ENCODE measurements at places on chromosomes 11 and 22. TPM values are rescaled to one million over a fixed set of nuclear protein-coding genes. Genes with fewer than 3 reads are reported as not detected.

DNA sequence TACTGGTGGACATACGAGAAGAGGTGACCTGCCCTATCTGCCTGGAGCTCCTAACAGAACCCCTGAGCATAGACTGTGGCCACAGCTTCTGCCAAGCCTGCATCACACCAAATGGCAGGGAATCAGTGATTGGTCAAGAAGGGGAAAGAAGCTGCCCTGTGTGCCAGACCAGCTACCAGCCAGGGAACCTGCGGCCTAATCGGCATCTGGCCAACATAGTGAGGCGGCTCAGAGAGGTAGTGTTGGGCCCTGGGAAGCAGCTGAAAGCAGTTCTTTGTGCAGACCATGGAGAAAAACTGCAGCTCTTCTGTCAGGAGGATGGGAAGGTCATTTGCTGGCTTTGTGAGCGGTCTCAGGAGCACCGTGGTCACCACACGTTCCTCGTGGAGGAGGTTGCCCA lies 6.9 kb downstream of the TRIM6 start:
- DNase-seq: no peak

DNA sequence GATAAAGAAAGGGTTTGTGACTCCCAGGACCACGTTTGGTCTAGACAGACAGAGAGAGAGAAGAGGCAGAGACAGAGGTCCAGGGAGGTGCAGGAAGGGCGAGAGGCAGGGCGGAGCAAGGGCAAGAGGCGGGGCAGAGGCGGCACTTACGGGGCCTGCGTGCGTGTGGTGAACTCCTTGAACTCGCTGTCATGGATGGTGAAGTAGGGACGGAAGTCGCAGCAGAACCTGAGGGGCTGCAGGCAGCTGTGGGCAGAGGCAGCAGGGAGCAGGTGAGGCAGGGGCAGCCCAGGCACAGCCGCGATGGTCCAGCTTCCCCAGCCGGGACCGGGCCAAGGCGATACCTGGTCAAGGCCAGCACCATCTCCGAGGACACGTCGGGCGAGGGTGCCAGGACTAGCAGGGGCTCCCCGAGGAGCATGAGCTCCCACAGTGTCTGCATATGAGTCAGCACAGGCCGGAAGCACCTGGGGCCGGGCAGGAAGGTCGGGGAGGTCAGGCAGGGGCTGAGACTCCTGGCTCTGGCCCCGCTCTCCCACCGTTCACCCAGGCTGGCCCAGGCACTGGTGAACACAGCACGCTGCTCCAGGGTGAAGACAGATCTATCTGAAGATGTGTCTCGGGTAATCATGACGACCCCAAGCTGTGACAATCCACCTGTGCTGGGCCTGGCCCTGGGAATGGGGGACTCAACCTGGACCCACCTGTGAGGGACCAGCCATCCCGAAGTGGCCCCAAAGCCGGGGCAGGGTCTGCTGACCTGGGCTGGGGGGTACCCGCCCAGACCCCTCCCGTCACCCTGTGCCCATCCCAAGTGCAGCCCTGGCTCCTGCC lies 7.2 kb upstream of the PLXNB2 start:
- DNase-seq: no peak

GRCh38 chr11:7020183-7020917 lies at the start of the genes NLRP14 and ZNF214:
NLRP14 (plus strand) TSS chr11:7020479; CDS start chr11:7038587, 18,108 bp downstream.
ZNF214 (minus strand) TSS chr11:7020346; CDS start chr11:7002835, 17,511 bp downstream.
- peak; percentile 95 for DNase-seq

DNA sequence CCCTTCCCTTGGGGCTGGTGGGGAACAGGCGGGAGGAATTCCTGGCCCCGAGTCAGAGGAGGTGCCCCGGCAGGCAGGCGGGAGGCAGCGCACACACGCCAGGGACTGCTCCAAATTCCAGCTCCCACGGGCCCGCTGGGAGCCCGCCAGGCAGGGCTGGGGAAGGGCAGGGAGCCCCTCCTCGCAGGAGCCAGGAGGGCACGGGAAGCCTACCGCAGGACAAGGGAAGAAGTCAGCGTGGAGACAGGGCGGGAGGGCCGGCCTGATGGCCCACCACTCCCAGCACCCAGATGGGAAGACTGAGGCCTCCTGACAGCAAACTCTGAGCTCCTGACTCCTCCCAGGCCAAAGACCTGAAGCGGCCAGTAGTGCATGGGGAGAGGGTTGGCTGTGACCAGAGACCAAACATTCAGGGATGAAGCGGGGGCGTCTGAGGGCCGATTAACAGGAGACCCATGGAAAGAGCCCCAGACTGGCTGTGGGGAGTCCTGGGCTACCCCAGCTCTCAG lies 22.4 kb downstream of the RPL3 start:
- no peak for DNase-seq

DNA sequence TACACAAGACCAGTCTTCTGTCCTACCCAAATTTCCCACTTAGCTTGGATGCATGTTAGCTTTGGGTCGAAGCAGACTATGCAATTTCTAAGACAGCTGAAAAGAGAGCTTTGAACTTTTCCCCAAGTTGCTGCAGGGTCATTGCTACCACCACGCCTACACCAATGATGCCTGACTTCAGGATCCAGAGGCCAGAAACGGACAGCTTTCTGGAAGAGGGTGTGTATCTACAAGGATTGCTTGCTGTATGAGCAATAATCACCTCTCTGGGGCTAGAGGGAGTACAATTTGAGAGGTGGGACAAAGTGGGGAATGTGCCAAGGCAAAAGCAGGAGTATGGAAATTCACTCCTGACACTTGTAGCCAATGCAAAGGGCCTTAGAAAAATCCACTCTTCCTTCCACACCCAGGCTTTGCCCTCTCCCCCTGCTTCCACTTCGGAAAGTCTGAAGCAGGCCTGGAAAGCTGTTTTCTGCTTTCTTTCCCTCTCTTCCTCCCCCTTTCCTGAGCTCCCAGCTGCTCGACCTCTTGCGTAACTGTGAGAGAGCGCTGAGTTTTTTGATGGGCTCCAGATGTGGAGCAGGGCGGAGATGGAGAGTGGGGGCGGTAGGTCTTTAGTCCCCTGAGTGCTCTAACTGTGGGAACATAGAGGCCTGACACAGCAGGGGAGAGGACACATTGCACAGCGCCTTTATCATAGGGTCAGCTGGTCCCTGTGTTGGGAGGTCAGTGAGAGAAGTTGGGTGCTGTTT lies 2.1 kb upstream of the PHLDB1 start:
- DNase-seq: no peak

DNA sequence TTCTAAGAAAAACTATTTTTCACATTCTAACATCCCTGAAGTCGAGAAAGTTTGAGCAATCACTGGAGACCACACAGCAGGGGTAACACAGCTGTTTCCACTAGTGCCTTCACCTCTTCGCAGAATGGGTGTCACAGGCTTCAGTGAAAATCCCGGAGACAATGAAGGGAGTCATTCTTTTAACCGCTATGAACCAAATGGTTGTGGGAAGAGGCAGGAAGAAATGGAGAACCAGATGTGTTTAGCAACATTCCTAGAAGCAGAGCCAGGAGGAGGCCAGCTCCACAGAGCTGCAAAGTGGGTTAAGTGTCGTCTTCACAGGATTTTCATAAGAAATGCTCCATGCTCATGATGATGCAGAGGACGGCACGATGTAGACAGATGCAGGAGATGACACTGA lies 221.1 kb downstream of the LARGE1 start:
- DNase-seq: no peak

- DNase-seq: no peak
Measured at GRCh38 chr22:20853236-20853660, 5.4 kb downstream of the PI4KA start.

DNA sequence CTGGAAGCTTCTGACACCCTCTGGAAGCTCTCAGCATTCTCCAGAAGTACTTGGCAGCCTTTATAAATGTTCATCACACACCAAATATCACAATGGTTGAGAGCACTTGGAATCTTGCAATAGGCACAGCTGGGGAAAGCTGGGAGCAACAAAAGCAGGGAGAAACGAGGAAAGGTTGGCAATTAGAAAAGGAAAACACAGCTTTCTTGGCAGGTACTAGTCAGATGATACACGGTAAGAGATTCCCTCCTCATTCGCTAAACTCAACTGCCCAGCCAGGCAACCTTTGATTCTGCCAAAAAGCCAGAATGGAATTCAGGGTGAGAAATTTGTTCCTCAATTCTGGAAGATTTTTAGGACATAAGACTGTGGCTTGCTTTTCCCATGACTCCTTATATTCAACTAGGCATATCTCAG lies 576.9 kb upstream of the ANO5 start:
- no peak for DNase-seq

- DNase-seq: no peak
Measured at GRCh38 chr22:48493733-48494132, 1333.9 kb downstream of the BRD1 start.

- no peak for DNase-seq
Measured at GRCh38 chr11:110479108-110480101, 49.7 kb downstream of the FDX1 start.

DNA sequence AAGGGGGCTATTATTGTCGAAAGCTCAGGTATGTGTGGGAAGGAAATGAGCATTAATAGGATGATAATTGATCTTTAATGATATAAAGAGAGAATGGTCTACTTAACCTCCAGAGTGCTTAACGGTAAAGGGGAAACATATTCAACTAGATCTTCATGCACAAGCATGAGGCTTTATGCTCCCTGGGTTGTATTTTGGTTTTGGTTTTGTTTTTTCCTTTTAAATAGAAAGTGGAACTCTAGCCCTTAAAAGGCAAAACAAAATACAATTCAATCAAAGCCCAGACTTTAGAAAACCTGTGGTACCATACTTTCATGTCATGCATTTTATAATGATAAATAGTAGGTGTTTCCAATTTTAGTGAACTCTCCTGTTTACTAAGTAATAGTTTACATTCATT lies 622.7 kb downstream of the METTL15 start:
- DNase-seq: no peak

GRCh38 chr11:58837707-58838388 lies 6.7 kb downstream of the GLYATL2 start:
- DNase-seq: no peak

DNA sequence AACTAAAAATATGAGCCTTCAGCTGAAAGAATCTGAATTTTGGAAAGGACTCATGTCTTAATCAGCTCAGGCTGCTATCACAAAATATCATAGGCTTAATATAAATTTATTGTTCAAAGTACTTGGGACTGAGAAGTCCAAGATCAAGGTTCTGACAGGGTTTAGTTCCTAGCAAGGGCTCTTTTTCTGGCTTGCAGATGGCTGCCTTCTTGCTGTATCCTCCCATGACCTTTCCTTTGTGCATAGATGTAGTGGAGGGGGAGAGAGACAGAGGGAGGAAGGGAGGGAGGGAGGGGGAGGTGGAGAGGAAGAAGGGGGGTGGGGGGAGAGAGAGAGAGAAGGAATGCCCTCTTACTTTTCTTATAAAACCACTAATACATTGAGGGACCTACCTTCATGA lies 306.8 kb upstream of the DDI1 start:
- DNase-seq: no peak

- DNase-seq: no peak
Measured at GRCh38 chr11:134727204-134727603, 315.2 kb upstream of the B3GAT1 start.

DNA sequence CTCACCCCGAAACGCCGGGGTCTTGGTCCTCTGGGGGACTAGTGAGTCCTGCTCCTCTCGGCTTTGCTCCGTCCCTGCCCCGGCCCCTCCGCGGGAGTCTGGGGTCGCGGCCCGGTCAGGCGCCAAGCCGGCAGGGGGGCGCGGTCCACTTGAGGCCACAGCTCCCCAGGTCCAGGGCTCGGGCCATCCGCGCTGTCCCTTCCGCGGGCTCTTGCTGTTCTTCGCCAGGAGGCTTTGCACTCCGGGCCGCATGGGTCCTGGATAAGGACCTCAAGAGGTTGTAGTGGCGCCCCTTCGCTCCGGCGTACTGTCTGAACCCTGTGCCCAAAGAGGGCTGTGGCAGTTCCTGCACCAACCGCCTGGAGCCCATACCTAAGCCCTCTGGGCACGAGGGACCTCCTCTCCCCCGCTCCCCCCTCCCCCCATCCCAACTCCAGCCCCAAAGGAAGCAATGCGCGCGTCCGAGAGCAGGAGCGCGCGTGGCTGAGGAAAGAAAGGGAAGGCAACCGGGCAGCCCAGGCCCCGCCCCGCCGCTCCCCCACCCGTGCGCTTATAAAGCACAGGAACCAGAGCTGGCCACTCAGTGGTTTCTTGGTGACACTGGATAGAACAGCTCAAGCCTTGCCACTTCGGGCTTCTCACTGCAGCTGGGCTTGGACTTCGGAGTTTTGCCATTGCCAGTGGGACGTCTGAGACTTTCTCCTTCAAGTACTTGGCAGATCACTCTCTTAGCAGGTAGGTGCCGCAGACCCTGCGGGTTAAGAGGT lies at the start of gene ADM:
Gene ADM, plus strand, starts transcription at position 579 of the 767 bp plus-strand sequence. CDS start 628 bp downstream, outside the sequence.
- no peak for DNase-seq

DNA sequence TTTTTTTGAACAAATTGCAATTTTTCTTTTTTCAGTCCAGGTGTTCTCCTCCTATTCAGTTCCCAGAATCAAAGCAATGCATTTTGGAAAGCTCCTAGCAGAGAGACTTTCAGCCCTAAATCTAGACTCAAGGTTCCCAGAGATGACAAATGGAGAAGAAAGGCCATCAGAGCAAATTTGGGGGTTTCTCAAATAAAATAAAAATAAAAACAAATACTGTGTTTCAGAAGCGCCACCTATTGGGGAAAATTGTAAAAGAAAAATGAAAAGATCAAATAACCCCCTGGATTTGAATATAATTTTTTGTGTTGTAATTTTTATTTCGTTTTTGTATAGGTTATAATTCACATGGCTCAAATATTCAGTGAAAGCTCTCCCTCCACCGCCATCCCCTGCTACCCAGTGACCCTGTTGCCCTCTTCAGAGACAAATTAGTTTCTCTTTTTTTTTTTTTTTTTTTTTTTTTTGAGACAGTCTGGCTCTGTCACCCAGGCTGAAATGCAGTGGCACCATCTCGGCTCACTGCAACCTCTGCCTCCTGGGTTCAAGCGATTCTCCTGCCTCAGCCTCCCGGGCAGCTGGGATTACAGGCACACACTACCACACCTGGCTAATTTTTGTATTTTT lies 6.2 kb upstream of the UBE4A start:
- peak; percentile 38 for DNase-seq

GRCh38 chr22:24521791-24522245 lies 26.7 kb downstream of the UPB1 start:
- DNase-seq: peak; percentile 32

GRCh38 chr22:26589367-26589844 lies 526 bp downstream of the TPST2 start:
- DNase-seq: no peak

DNA sequence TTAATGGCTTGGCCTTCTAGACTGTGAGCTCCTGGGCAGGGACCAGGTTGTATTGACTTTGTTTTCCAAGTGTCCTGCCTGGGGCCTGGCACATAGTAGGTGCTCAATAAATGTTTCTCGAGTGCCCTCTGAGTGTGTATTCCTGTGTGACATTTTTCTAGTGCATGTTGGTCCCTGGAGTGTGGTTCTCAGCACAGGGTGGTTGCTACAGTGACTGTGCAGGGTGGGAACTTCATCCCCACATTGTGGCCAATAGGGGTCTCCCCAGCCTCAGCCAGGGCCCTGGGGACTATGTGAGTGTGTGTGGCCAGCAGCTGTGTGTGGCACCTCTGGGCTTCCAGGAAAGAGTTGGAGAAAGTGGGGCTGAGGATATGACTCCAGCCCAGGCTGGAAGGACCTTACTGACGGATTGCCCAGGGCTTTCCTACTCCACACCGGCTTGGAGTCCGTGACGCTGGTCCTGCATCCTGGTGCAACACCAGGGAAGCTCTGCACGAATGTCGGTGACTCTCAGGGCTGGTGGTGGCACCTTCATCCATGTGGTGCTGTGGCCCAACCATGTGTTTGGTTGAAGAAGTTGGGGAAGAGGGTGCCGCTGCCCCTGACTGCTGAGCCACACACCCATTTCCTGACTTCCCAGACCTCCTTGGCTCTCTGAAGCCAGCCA lies 9.0 kb upstream of the MARK2 start:
- DNase-seq: no peak

Gene TPBGL
- polyA plus RNA-seq: 0.21 TPM

Gene PAX6
- polyA plus RNA-seq: 0.11 TPM

Gene SGSM1
- polyA plus RNA-seq: 2.7 TPM

Gene RFPL3
- not detected for polyA plus RNA-seq

Gene OR5A2
- 0.01 TPM for polyA plus RNA-seq

Gene ART5
- polyA plus RNA-seq: 3.5 TPM

Gene ANGPTL5
- not detected for polyA plus RNA-seq
